ENCODE measurements at places on chromosomes 7 and 10.

DNA sequence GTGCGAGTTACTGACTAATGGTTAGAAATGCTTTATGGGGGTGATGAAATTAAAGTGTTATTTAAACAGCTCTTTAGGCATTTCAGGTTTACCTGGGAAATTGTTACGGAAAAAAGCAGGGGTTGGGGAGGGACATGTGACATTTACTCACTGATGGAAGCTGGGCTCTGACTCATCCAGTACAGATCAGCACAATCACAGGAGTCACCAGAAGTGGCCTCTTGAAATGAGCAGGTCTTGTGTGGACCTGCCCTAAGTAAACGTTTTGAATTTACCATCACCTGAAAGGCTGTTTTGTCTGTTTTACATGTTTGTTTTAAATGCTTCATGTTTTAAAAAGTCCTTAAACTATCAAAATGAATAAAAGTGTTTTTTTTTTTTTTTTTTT is 2.3 kb downstream of the GLRX3 start:
- DNase-seq = no peak

DNA sequence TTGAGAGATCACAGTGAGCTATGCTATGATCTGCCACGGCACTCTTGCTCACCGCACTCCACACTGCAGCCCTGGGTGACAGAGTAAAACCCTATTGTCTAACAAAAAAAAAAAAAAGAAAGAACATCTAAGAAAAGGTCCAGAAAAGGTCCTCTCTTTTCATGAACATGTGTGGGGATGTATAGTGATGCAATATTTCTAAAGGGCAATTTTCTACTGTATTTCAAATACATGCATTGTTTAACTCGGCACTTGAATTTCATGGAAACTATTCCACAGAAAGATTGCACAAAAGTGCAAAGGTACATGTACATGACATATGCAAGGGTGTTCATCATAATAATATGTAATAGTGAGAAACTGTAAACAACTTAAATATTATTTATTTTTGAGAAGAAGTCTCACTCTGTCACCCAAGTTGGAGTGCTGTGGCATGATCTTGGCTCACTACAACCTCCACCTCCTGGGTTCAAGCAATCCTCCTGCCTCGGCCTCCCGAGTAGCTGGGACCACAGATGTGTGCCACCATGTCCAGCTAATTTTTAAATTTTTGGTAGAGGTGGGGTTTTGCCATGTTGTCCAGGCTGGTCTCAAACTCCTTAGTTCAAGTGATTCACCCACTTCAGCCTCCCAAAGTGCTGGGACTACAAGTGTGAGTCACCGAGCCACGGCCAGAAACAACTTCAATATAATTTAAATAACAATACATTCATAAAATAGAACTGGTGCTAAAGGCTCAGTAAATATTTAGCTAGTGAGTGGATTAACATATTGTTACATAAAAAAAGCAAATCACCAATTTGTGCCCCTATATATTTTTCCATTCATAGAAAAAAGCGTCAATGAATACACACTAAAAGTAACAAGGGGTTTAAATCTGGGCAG is 1.3 kb upstream of the PPRC1 start:
- no peak for DNase-seq

DNA sequence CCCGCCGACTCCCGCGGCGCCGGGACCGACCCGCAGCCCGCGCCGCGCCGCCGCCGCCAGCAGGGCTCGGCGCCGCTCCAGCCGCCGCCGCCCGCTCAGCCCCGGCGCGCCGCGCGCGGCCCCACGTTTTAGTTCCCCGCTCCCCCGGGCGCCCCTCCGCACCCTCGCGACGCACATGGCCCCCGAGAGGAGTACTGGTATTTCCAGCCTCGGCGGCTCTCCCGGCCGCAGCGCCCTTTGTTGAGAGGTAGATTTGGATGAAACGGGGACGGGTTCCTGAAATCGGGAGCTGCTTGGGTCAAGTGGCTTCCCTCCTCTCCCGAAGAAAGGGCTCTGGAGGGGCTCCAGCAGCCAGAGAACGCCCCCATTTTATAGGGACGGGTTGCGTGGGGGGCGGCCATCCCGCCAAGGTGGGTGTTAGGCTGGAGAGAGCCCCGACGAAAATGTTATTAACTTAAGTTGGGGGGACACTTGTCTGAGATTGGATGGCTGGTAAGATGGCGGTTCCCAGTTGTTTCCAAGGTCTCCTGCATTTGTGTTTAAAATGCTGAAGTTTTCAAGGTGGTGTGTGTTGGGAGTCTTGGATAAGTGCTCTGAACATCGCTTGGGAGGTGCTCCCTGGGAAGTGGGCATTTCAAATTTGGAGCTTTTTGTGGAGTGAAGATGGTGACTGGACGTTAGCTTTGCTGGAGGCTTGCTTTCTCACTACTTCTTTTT is 1.2 kb downstream of the BMI1 start:
- DNase-seq = peak; percentile 37

- DNase-seq = no peak
These were observed 1.7 kb downstream of the ADRB1 start for GRCh38 chr10:114045136-114046086.
